ENCODE measurements at places on chromosomes 7 and 10. TPM values are rescaled to one million over a fixed set of nuclear protein-coding genes. Genes with fewer than 3 reads are reported as not detected.

DNA sequence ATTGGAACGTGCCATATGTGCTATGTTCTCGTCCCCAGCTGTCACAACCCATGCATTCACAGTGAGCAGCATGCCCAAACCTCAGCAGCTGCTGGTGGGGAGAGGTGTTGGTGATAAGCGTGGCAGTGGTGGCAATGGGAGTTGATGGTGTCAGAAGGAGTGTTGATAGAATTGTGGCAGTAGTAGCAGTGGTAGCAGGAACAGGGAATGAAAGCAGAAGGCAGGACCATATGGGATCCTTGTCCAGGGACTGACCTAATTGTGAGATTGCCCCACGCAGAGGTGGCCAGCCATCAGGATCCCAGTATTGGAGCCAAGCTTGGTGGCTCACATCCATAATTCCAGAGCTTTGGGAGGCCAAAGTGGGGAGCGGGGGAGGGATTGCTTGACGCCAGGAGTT lies 276.3 kb downstream of the GALNT17 start:
- H3K4me3 ChIP-seq, result no peak overlapping the region
- H3K27me3 ChIP-seq, result no peaks in the 10 kb centered on the region
- DNase-seq, result no peak
- no peaks in the 10 kb centered on the region for H3K36me3 ChIP-seq
- no peaks in the 10 kb centered on the region for H3K4me1 ChIP-seq
- H3K27ac ChIP-seq, result no peak overlapping the region

The C10orf62 gene
- not detected for polyA plus RNA-seq

GRCh38 chr10:59832506-59832905 lies 73.8 kb downstream of the CCDC6 start:
- no peak for DNase-seq
- H3K27me3 ChIP-seq, result no peaks in the 10 kb centered on the region
- no peaks in the 10 kb centered on the region for H3K36me3 ChIP-seq
- no peaks in the 10 kb centered on the region for H3K4me1 ChIP-seq
- H3K27ac ChIP-seq, result no peak overlapping the region
- no peak overlapping the region for H3K4me3 ChIP-seq

- H3K27me3 ChIP-seq, result no peaks in the 10 kb centered on the region
- no peaks in the 10 kb centered on the region for H3K36me3 ChIP-seq
- H3K27ac ChIP-seq, result no peak overlapping the region
- DNase-seq, result no peak
- H3K4me3 ChIP-seq, result no peak overlapping the region
These were observed 40.1 kb upstream of the PPP1R17 start for GRCh38 chr7:31646942-31647341.

- H3K27me3 ChIP-seq, result no peaks in the 10 kb centered on the region
- no peaks in the 10 kb centered on the region for H3K4me1 ChIP-seq
- no peaks in the 10 kb centered on the region for H3K36me3 ChIP-seq
- DNase-seq, result no peak
- H3K27ac ChIP-seq, result no peak overlapping the region
These were observed 318.7 kb downstream of the BBS9 start for GRCh38 chr7:33448035-33448434.

DNA sequence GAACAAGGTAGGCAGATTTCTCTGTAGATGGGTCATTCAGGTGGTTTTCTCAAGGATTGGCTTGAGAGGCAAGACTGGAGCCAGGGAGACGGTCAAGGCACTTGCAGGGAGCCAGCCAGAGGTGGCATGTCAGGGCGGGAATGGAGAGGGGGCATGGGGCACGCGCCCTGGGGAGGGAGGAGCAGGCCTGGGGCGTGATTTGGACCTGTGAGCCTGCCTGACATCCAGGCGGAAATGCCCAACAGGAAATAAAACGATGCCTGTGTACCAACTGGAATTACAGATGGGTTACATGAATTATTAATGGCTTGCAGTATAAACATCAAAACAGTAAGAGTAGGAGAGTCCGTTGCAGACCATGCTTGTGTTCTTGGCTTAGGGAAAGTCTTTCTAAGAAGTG lies 8.6 kb upstream of the SUN1 start:
- H3K36me3 ChIP-seq, result peaks cover 5% of the 10 kb centered on the region
- H3K4me1 ChIP-seq, result peaks cover 15% of the 10 kb centered on the region
- DNase-seq, result no peak

DNA sequence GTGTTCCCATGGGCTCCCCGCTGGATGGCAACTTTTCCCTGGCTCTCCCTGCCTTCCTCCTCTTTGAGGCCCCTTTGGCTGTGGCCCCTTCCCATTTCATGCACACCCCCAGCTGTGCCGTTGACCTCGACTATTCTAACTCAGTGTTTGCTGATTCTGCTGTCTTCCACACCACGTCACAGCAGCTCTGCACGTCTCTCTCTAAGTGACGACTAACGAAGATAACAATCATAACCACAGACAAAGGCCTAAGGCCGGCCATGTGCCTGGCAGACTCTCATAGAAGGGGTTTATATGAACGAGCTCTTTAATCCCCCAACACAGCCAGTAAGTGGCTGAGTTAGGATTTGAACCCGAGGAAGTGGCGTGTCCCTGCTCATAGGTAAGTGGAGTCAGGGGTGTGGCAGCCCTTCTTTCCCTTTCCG lies 151.5 kb upstream of the SHH start:
- no peaks in the 10 kb centered on the region for H3K4me1 ChIP-seq
- no peaks in the 10 kb centered on the region for H3K36me3 ChIP-seq
- DNase-seq, result no peak
- H3K27me3 ChIP-seq, result no peaks in the 10 kb centered on the region
- no peak overlapping the region for H3K27ac ChIP-seq
- no peak overlapping the region for H3K4me3 ChIP-seq

The SPDYE2B gene
- polyA plus RNA-seq, result not detected

The SVOPL gene
- not detected for polyA plus RNA-seq

The PPP1R17 gene
- polyA plus RNA-seq, result not detected

The HOXA3 gene
- polyA plus RNA-seq, result 0.07 TPM

- no peaks in the 10 kb centered on the region for H3K27me3 ChIP-seq
- H3K36me3 ChIP-seq, result no peaks in the 10 kb centered on the region
- no peaks in the 10 kb centered on the region for H3K4me1 ChIP-seq
These were observed 191.1 kb downstream of the ZNF438 start for GRCh38 chr10:30840395-30841050.

GRCh38 chr10:16995867-16996529 lies 133.6 kb downstream of the CUBN start:
- H3K27me3 ChIP-seq, result no peaks in the 10 kb centered on the region
- no peak overlapping the region for H3K27ac ChIP-seq
- peak; percentile 42 for DNase-seq
- peaks cover 14% of the 10 kb centered on the region for H3K4me1 ChIP-seq
- H3K4me3 ChIP-seq, result no peak overlapping the region
- H3K36me3 ChIP-seq, result no peaks in the 10 kb centered on the region

DNA sequence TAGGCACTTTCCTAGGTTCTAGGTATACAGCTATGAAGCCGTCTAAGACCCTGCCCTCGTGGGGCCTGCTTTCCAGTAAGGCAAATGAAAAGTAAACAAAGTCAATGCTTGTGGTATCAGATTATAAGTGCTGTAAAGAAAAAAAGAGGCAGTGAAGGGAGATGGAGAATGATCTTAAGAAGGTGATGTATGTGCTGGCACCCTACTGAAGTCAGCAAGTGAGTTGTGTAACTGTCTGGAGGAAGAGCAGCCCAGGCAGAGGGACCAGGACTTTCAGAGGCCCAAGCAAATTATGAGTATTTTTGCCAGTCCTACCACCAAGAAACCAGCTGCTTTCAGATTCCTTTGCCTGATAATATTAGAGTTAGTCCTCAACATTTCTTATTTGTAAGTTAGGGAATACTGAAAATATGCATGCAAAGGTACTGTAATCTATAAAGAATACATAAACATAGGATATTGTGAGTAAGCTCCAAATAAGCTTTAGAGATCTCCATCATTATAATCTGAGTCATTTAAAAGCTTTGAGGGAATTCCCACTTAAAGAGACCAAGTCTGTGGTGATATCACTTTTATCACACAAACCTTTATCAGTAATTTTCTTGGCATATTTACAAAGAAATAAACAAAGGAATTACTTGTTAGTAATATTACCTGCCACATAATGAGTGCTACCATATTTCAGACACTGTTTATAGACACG lies 329.2 kb upstream of the LRGUK start:
- no peaks in the 10 kb centered on the region for H3K4me1 ChIP-seq
- no peak for DNase-seq
- H3K27me3 ChIP-seq, result no peaks in the 10 kb centered on the region
- no peak overlapping the region for H3K27ac ChIP-seq

DNA sequence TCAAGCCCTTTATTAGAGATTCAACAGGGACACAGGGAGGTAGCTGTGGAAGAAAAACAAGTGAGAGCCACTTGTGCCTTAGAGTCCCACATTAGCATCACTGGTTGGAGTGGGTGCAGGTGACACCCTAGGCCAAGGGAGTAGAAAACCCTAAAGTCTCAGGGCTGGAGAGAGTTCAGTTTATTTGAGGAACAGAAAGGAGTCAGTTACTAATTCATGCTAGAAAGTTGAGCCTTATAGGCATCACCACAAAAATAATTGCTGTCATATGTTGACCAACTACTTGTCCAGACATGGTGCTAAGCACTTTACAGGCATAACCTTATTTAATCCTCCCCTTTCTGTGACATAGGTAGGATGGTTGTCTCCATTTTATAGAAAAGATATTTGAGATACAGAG lies 20.9 kb upstream of the ACSL5 start:
- no peaks in the 10 kb centered on the region for H3K36me3 ChIP-seq
- no peak for DNase-seq
- no peaks in the 10 kb centered on the region for H3K27me3 ChIP-seq
- no peak overlapping the region for H3K27ac ChIP-seq
- no peak overlapping the region for H3K4me3 ChIP-seq

DNA sequence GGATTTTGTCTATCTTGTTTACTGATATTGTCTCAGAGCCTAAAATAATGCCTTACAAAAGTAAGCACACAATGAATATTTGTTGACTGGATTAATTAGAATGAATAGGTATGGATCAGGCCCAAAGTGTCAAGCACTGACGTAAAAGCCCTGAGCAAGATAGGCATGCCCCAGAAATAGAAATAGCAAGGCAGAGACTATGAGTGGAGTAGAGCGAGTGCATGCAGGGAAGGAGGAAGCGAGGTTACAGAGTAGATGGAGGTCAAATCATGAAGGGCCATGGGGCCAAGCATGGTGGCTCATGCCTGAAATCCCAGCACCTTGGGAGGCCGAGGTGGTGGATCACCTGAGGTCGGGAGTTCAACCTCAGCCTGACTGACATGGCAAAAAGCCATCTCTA lies 51.6 kb upstream of the SFTPD start:
- peaks cover 7% of the 10 kb centered on the region for H3K27me3 ChIP-seq
- DNase-seq, result no peak
- H3K27ac ChIP-seq, result no peak overlapping the region
- no peaks in the 10 kb centered on the region for H3K36me3 ChIP-seq

GRCh38 chr10:16991011-16991410 lies 138.6 kb downstream of the CUBN start:
- no peaks in the 10 kb centered on the region for H3K27me3 ChIP-seq
- no peak overlapping the region for H3K27ac ChIP-seq
- no peak overlapping the region for H3K4me3 ChIP-seq
- DNase-seq, result no peak

DNA sequence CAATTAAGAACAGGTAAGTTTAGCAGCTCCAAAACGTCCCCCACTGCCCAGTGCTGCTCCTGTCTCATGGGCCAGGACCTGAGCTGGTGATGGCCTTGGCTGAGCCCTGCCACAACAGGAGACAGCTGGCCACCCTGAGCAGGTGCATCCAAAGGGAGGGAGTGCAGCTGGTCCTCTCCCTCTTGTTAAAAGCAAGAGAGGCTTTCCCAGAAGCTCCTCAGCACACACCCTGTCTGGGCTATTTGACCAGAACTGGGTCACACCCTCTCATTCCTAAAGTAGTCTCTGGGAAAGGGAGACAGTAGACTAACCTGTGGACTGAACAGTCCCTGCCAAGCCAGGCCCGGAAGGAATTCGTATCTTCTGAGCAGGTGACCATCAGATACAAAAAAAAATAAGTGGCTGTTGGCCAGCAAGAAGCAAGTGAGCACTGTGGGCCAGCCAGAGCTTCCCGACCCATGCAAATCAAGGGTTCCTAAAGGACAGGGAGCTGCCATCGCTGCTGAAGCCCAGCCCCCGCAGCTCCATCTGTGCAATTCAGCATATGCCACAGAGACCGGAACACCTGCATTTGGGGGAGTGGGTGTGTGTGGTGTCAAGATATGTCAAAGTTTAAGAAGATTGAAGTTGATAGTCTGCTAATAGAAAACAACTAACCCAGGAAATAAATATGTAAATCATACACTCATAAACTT lies 2.1 kb upstream of the TMEM72 start:
- peaks cover 10% of the 10 kb centered on the region for H3K4me1 ChIP-seq
- no peak overlapping the region for H3K4me3 ChIP-seq
- H3K27me3 ChIP-seq, result no peaks in the 10 kb centered on the region
- no peak overlapping the region for H3K27ac ChIP-seq

The INA gene
- polyA plus RNA-seq, result not detected
